Stimulated activated naive CD8-positive, alpha-beta T cell treated with anti-CD3 and anti-CD28 coated beads, Interleukin-15, Interleukin-2, amounts not matched to agents 100 U/mL and 50 U/mL, for 24 hours (primary cell): ENCODE measurements at places on chromosomes 16 and 17.

- DNase-seq: no peak
Observed at GRCh38 chr16:2191446-2191706, 5.0 kb downstream of the CASKIN1 start.

GRCh38 chr17:49132317-49132698 is 261 bp upstream of the B4GALNT2 start:
- no peak for DNase-seq

DNA sequence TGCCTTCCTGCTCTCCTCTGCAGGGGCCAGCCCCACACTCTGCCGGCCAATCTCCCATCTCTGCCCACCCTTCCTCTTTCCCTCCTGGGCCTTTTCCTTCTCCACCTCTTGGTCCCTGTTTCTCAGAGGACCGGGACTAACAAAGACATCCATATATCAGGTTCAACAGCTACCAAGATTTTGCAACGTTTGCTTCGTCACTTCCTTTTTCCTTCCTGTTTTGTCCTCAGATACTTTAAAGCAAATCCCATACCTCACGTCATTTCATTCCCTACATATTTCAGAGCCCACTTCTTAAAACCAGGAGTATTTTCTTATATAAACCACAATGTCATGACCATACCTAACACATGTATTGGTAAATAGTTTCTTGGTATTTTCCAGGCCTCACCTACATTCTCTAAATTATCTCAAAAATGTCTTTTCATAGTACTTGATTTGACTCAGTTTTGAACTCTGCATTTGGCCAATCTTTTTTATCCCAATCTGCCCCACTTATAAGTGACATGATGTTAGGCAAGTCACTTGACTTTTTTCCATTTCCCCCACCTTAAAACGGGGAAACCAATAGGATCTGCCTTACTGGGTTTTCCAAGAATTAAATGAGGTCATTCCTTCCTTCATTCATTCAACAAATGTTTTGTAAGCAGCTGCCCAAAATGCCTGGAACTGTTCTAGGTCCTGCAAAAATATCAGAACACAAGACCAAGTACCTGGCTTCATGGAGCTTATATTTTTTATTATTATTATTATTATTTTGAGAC is 7.2 kb upstream of the USP10 start:
- no peak for DNase-seq

- no peak for DNase-seq
Observed at GRCh38 chr17:77827039-77827438, 131.5 kb upstream of the TNRC6C start.

DNA sequence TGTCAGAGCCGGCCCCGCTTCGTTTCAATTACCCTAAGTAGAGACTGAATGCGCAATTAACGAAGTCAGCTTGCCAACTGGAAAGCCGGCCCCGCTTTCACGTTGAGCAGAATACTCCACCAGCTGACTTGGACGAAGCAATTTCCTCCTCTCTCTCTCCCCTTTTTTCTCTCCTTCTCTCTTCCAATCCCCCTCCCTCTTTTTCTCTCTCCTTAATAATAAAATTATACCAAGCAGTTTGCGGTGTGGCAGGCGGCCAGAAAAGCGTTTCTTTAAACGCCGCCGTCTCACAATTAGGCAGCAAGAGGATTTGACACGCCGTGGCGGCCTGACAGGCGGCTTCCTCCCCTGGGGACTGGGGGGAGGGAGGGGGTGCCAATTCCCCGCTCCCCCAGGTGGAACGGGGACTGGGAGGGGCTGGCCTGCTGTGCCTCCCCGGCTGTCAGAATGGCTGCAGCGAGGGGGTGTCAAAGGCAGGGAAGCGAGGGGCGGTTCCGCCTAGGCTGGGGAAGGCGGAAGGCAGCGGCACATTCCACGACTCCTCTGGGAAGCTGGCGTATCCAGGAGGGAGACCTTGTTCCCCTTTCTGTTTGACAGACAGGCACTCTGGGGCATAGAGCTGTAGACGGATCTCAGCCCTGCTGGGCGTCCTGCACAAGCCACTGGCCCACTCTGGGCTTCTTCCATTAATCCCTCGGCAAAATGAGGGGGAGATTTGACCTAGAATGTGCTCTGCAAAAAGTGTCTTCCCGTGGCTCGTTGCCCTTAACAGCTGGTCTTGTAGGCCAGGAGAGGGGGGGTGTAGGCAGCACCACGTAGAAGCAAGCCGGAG is 52.7 kb downstream of the SREBF1 start:
- DNase-seq: peak; percentile 36

DNA sequence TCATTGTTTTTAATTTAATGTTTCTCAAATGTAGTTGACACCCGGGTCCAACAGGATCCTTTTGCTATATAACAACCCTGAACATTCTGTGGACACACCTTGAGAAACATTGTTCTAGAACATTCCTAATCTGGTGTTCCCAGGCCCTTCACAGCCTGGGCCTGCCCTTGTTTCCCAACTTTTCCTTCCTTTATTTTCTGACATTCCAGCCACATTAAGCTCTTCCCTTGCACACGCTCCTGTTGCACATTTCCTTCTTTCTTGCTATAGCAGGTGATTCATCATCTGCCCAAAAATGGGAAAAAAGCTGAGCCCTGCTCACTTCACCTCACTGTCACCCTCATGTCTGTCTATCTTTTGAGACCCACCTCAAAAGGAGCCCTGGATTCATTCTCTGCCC is 67.9 kb upstream of the MARCHF10 start:
- no peak for DNase-seq

DNA sequence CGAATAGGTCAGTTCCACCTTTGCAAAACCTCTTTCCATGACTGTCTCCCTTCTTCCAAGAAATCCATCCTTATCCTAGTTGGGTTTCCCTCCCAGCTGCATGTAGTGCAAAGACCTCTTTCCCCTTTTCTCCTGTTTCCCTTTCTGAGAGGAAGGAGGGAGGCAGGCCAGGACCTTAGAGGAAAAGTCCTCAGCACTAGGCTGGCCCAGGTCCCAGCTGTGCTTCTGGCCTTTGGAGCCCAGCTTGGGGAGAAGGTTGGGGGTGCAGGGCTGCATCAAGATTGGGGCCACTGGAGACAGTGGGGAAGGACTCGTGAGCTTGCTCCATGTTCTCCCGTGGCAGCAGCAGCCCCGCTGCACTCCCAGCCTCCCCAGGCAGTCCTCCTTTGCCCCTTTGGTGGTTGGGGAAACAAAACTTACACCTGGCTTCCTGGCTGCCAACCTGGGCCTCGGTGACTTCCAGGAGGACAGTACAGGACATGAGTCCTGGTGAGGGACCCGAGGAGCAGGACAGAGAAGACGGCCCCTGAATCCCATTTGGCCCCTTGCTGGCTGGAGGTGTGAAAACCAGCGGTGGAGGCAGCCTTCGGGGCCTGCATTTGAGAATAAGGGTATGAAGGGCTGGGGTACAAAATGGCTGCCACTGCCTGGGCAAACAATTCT is 481 bp downstream of the HEXIM2 start:
- no peak for DNase-seq

- no peak for DNase-seq
Observed at GRCh38 chr17:78397681-78398101, 19.2 kb downstream of the PGS1 start.

DNA sequence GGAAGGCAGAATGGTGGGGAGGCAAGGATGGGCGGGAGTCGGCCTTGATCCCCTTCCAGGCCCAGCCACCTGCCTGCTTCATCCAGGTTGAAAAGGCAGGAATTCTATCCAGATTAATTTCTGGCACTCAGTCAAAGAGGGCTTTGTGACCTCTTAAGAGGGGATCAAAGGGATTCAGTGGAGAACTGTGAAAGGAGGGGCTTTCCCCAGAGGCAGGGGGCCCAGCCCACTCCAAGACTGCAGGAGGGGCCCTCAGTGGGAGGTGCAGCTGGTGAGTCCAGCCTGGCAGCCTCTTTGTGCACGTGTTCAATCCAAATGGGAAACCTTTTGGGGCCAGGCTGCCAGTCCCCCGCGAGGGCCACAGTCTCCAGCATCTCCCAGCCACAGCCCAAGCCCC is 148.5 kb upstream of the PLCG2 start:
- DNase-seq: no peak

DNA sequence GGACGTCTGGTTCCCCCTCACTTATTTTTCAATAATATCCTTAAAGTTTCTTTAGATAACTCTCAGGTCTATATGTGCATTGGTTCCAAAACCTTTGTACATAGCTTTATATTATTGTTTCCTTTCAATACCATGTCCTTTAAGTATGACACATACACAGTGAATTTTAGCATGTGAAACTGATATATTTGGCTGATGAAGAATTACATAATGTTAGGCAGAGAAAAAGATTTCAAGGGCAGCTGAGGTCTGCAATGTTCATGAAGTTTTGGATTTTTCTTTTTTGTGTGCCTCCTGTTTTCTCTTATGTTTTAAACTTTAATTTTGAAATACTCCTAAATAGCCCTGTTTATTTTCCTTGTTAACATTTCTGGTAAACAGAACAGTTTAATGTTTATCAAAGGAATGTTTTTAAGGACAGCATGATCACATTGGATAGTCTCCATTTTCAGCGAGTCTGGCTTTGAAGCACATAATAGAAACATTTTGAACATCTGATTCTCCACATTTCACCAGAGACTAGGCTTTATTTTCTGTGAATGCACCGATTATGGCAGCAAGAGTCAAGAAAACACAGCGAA is 32.9 kb upstream of the FBXO47 start:
- DNase-seq: no peak

GRCh38 chr17:1231456-1231855 is 38.8 kb upstream of the BHLHA9 start:
- no peak for DNase-seq

DNA sequence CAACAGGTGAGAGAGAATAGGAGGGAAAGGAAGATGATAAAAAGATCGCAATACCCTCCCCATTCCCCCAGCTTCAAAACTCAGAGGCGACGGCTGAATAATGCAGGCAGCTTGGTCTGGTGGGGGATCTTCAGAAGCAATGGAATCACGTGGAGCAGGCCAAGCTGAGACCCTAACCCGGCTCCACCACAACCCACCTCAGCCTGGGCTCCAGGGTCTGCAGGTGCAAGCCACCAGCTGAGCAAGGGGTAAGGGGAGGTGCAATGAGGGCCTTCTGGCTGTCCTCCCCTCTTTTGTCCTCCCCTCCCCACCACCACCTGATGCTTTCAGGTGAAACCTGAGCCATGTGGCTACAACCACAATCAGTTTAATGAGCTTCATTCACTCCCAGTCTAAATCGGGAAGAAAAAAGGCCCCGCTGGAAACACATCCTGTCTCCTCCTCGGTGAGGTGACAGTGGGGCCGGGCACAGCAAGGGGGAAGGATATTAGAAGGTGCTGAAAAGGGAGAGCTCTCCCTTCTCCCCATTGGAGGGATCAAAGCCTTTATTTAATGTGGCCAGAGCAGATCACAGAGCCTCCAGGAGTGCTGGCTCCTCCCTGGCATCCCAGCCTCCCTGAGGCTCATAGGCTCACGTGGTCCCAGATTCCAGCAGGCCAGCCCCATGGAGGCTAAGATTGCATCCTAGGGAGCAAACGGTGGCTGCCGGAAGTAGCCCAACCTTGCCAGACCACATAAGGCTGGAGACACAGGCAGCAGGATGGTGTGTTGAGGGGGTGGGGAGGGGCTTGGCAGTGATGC is 261.0 kb downstream of the SOX9 start:
- no peak for DNase-seq

DNA sequence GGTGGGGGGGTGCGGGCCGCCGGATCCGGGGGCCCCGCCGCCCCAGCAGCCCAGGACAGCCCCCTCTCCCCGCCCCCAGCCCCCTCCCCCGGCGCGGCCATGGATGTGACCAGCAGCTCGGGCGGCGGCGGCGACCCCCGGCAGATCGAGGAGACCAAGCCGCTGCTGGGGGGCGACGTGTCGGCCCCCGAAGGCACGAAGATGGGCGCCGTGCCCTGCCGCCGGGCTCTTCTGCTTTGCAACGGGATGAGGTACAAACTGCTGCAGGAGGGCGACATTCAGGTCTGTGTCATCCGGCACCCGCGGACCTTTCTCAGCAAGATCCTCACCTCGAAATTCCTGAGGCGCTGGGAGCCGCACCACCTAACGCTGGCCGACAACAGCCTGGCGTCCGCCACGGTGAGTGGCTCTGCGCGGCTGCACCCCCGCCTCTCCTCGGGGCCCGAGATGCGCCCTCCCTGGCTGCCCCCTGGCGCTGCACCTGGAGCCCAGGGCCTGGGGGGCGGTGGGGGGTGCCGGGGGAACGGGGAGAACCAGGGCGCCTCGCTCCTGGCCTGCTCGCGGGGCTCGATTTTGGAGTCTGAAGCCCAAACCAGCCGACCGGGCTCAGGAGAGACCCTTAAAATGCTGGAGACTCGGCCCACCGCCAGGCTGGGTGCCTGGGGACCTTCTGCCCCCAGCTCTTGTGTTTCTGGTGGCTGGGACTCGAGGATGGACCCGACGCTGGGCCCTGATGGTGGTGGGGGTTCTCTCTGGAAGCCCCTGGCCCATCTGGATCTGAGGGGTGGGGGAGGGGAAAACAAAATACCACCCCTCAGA is 744 bp downstream of the CMIP start:
- peak; percentile 65 for DNase-seq

DNA sequence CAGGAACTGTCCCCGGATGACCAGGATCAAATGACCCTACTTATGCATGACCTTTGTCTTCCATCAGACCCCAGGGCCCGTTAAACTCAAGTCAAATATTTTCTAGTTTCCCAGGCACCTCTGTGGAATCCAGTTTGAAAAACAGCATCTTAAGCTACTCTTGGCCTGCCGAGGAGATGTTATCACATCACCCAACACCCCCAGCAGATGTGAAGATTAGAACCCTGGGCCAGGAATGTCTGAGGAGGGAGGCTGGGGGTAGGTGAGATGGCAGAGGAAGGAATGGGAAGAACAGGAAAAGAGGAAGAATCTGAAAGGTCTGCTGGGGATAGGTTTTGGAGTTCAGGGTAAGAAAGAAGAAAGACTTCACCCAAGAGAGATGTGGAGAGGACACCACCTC is 79.2 kb downstream of the AXIN2 start:
- DNase-seq: no peak

- no peak for DNase-seq
Observed at GRCh38 chr17:1471911-1472821, 16.1 kb upstream of the CRK start.

- DNase-seq: no peak
Observed at GRCh38 chr17:72764632-72765041, 327.9 kb downstream of the SLC39A11 start.

- no peak for DNase-seq
Observed at GRCh38 chr17:71725811-71726210, 395.0 kb upstream of the SOX9 start.
